ENCODE measurements at places on chromosomes 11 and 22. TPM values are rescaled to one million over a fixed set of nuclear protein-coding genes. Genes with fewer than 3 reads are reported as not detected.

The RIBC2 gene
- 0.64 TPM for total RNA-seq

The KDM4E gene
- total RNA-seq, result not detected

The CALCB gene
- not detected for total RNA-seq

The NFRKB gene
- 14.3 TPM for total RNA-seq

The FAM180B gene
- total RNA-seq, result not detected

The RFPL1 gene
- total RNA-seq, result not detected

The NAALAD2 gene
- total RNA-seq, result 0.16 TPM

The CHRNA10 gene
- 0.64 TPM for total RNA-seq

The TPBGL gene
- not detected for total RNA-seq

The MCHR1 gene
- not detected for total RNA-seq

The PIH1D2 gene
- total RNA-seq, result 1.6 TPM

The CDCA5 gene
- 14.1 TPM for total RNA-seq

The C11orf97 gene
- not detected for total RNA-seq

The GRM5 gene
- total RNA-seq, result not detected

The OMP gene
- not detected for total RNA-seq

The IGLL1 gene
- total RNA-seq, result not detected

The THRSP gene
- total RNA-seq, result not detected

The SLN gene
- total RNA-seq, result 0.52 TPM

The OR5P2 gene
- not detected for total RNA-seq

The SDHD gene
- total RNA-seq, result 109 TPM

The CSNK1E gene
- 71.0 TPM for total RNA-seq

The OR8G5 gene
- not detected for total RNA-seq

The BIRC3 gene
- total RNA-seq, result 2.2 TPM

The AIFM3 gene
- total RNA-seq, result 1.5 TPM

The GCAT gene
- total RNA-seq, result 21.7 TPM

The JAM3 gene
- 1.7 TPM for total RNA-seq

The OR4C6 gene
- not detected for total RNA-seq

The KCNK4 gene
- not detected for total RNA-seq

The KCNE3 gene
- 2.5 TPM for total RNA-seq

The B4GAT1 gene
- 3.5 TPM for total RNA-seq

The LRRC32 gene
- 9.0 TPM for total RNA-seq

The MFRP gene
- not detected for total RNA-seq

The MS4A4A gene
- total RNA-seq, result 0.24 TPM

The TMEM191B gene
- 3.0 TPM for total RNA-seq

The RHOD gene
- total RNA-seq, result 161 TPM

The DAGLA gene
- total RNA-seq, result 2.3 TPM

The TEX12 gene
- 0.16 TPM for total RNA-seq

The DGCR6L gene
- total RNA-seq, result 34.8 TPM

The CPT1B gene
- 12.1 TPM for total RNA-seq

The TBX10 gene
- not detected for total RNA-seq

The XRRA1 gene
- total RNA-seq, result 2.4 TPM

The SEPTIN5 gene
- total RNA-seq, result 31.3 TPM

The PTPRCAP gene
- total RNA-seq, result 2.5 TPM
